ENCODE measurements at places on chromosomes 11 and 22. TPM values are rescaled to one million over a fixed set of nuclear protein-coding genes. Genes with fewer than 3 reads are reported as not detected.

DNA sequence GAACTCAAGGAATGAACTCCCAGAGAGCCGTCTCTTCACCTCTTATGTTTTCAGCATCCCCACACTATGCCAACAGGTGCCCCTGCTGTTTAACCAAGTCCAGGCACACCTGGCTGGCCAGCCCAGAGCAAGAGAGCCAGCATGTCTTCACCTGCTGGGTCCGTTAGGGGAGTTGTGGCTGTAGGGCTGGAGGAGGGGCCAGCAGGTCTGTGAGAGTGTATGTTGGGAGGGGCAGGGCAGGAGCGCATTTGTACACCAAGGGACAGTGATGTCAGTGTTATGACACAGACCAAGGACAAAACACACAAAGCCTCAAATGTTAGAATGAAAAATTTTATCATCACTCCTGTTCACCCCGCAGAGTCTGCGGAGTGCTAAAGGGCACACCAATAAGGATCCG lies 5.8 kb downstream of the PATZ1 start:
- H3K4me1 ChIP-seq = peaks cover 62% of the 10 kb centered on the region
- no peaks in the 10 kb centered on the region for H3K27me3 ChIP-seq
- no peak overlapping the region for H3K27ac ChIP-seq
- peaks cover 28% of the 10 kb centered on the region for H3K36me3 ChIP-seq

SELENOM gene
- 0.49 TPM for total RNA-seq

MMP10 gene
- 0.33 TPM for total RNA-seq

GRCh38 chr22:37309211-37310074 lies 27.1 kb downstream of the CYTH4 start:
- peaks cover 76% of the 10 kb centered on the region for H3K36me3 ChIP-seq
- peak; percentile 90 for DNase-seq
- H3K4me1 ChIP-seq = peaks cover 92% of the 10 kb centered on the region
- H3K4me3 ChIP-seq = peak overlapping the region; percentile 51
- peak overlapping the region; percentile 100 for H3K27ac ChIP-seq
- no peaks in the 10 kb centered on the region for H3K27me3 ChIP-seq

SPTBN2 gene
- total RNA-seq = 0.52 TPM

- no peaks in the 10 kb centered on the region for H3K36me3 ChIP-seq
- no peak overlapping the region for H3K27ac ChIP-seq
- no peak overlapping the region for H3K4me3 ChIP-seq
Observed at GRCh38 chr11:123020968-123021367, 39.3 kb upstream of the BSX start.

EEF1G gene
- total RNA-seq = 1,201 TPM

- DNase-seq = peak; percentile 37
- H3K27me3 ChIP-seq = peaks cover 2% of the 10 kb centered on the region
- no peak overlapping the region for H3K4me3 ChIP-seq
Observed at GRCh38 chr11:130217133-130218031, 57.8 kb downstream of the ST14 start.

GRCh38 chr11:63521896-63522295 lies 14.7 kb upstream of the PLAAT4 start:
- H3K36me3 ChIP-seq = peaks cover 4% of the 10 kb centered on the region
- H3K27me3 ChIP-seq = no peaks in the 10 kb centered on the region
- H3K27ac ChIP-seq = no peak overlapping the region
- no peak for DNase-seq
- H3K4me3 ChIP-seq = no peak overlapping the region

- no peaks in the 10 kb centered on the region for H3K27me3 ChIP-seq
- H3K27ac ChIP-seq = no peak overlapping the region
- no peak for DNase-seq
- no peaks in the 10 kb centered on the region for H3K4me1 ChIP-seq
- no peaks in the 10 kb centered on the region for H3K36me3 ChIP-seq
Observed at GRCh38 chr11:102071497-102072472, 24.5 kb downstream of the CFAP300 start.

TEX12 gene
- not detected for total RNA-seq

DNA sequence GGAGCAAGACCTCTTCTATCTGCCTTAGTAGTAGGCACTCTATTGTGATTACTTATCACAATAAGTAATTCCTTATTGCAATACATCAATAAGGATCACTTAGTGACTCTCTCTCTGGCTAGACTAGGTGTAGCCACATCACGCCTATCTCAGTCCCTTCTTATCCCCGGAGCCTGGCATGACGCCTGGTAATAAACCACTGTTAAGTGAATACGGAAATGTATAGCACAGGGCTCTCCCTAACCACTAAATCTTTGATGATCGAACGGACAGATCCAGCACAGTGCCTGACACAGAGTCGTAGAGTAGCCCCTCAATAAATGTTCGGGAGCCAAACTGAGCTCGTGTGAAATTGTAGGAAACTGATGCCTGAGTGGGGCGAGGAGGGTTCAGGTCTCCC lies 143.3 kb downstream of the FBXO7 start:
- no peak overlapping the region for H3K27ac ChIP-seq
- H3K4me3 ChIP-seq = no peak overlapping the region
- H3K27me3 ChIP-seq = peaks cover 5% of the 10 kb centered on the region
- no peak for DNase-seq

DNA sequence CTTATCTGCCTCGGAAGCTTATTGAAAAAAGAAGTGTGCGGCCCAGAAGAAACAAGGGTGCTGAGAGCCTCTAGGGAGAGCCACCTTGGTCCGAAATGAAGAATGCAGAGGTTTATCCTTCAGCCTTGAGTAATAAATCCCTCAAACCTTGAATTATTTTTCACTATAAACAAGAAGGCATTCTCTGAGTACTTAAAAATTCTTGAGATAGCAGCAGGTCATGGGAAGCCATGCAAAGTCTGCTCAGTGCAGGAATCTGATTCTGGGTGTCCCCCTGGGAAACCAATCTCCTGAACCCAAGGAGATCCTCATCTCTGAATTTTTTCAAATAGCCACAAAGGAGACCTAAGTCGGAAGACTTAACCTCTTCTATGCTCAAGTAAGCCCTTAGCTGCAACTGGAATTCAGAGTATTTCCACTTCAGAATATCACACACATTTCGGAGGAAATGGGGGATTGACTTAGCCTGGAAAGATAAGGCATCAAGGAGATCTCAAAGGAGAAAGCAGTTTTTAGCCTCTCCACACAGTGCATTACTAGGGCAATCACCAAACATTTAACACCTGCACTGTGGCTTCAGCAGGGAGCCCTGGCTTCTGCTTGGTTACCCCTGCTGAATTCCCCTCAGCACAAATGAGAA lies 365.0 kb downstream of the ETS1 start:
- DNase-seq = no peak
- no peaks in the 10 kb centered on the region for H3K27me3 ChIP-seq
- H3K4me3 ChIP-seq = no peak overlapping the region

DNAJC24 gene
- total RNA-seq = 14.7 TPM

TUG1 gene
- total RNA-seq = 69.8 TPM

LRP5 gene
- total RNA-seq = 15.6 TPM

DNA sequence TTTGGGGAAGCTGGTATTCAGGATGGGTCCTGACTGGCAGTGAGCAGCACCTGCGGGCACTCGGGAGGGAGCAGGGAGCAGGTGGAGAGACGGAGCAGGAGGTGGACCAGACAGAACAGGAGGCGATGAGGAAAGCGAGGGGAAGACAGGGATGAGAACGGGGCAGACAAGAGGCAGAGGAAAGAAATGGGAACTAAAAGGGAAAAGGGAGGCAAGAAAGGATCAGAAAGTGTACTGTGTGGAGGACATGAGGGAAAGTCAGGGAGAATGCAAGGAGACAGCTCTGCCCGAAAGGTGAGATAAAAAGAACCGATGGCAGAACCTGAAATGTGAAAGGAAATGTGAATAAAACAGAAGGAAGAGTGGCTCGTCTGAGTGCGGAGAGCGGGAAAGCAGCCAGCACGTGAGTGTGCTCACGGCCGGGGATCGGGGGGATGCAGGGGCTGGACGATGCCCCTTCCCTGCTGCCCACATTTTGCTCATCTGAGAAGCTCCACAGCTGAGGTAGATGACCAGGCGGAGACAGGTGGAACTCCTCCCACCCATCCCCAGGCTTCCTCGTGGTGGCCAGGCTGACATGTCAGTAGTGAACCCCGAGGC lies 494.4 kb upstream of the B3GAT1 start:
- DNase-seq = no peak
- no peak overlapping the region for H3K4me3 ChIP-seq
- no peak overlapping the region for H3K27ac ChIP-seq
- no peaks in the 10 kb centered on the region for H3K4me1 ChIP-seq
- H3K27me3 ChIP-seq = no peaks in the 10 kb centered on the region

SMDT1 gene
- 60.4 TPM for total RNA-seq

- peaks cover 44% of the 10 kb centered on the region for H3K27me3 ChIP-seq
- H3K4me1 ChIP-seq = peaks cover 12% of the 10 kb centered on the region
- peak; percentile 82 for DNase-seq
- peak within 1 kb of the TSS; percentile 77 for H3K4me3 ChIP-seq
Observed at GRCh38 chr11:120210626-120211521, at the start of gene OAF. Gene OAF, plus strand, starts transcription at chr11:120211032. Its CDS starts 248 bp downstream, at chr11:120211280.

GRCh38 chr11:34566736-34567135 lies 53.1 kb upstream of the ELF5 start:
- H3K4me1 ChIP-seq = peaks cover 4% of the 10 kb centered on the region
- DNase-seq = no peak
- H3K36me3 ChIP-seq = no peaks in the 10 kb centered on the region
- no peak overlapping the region for H3K4me3 ChIP-seq
- peaks cover 53% of the 10 kb centered on the region for H3K27me3 ChIP-seq

- no peak overlapping the region for H3K27ac ChIP-seq
- no peaks in the 10 kb centered on the region for H3K36me3 ChIP-seq
- H3K27me3 ChIP-seq = no peaks in the 10 kb centered on the region
- DNase-seq = no peak
Observed at GRCh38 chr11:3105791-3106735, 48.8 kb upstream of the CARS1 start.

GRCh38 chr22:32511776-32512175 lies 37.2 kb downstream of the FBXO7 start:
- no peaks in the 10 kb centered on the region for H3K4me1 ChIP-seq
- H3K27ac ChIP-seq = no peak overlapping the region
- DNase-seq = no peak
- no peaks in the 10 kb centered on the region for H3K36me3 ChIP-seq
- H3K4me3 ChIP-seq = no peak overlapping the region
- no peaks in the 10 kb centered on the region for H3K27me3 ChIP-seq

ELMOD1 gene
- total RNA-seq = not detected

HMOX1 gene
- 0.88 TPM for total RNA-seq

DNA sequence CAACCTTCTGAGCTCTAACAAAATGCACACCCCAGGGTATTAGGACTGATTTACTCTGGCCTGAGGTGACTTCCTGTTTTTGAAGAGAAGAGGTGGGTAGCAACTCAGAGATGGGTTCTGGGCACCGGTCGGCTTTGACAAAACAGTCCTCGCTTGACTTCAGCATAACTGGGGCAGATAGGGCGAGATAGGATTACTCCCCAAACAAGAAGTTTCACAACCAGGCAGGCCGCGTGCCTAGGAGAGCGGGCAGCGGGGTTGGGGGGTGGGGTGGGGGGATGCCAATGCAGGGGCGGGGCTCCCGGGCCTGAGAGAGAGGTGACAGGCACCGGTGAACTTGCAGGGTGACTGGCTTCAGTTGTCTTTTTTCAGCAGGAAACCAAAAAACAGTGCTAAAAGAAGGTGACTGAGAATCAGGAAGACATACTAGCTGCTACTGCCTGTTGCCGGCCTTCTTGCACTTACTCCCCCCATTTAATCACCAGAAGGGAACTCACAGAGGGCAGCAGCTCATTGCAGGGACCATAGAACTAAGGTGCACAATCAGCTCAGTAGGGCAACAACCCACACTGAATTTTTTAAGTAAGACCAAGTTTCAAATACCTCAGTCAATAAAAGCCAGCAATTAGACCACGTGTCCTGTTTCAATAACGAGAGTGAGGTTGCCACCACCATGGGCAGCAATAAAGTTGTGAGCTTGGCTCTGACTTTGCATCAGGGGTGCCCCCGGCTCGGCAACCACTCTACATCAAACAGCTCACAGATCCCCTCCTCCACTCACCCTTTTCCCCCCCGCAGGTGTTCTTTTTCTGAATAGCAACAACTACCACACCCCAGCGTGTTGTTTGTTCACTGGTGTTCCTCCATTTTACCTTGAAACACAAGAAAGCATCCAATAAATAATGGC lies 37.2 kb upstream of the ETS1 start:
- peak; percentile 78 for DNase-seq
- no peaks in the 10 kb centered on the region for H3K36me3 ChIP-seq
- no peaks in the 10 kb centered on the region for H3K27me3 ChIP-seq
- peaks cover 75% of the 10 kb centered on the region for H3K4me1 ChIP-seq
- H3K4me3 ChIP-seq = peak overlapping the region; percentile 60

- H3K4me3 ChIP-seq = no peak overlapping the region
- H3K27me3 ChIP-seq = peaks cover 3% of the 10 kb centered on the region
- H3K4me1 ChIP-seq = no peaks in the 10 kb centered on the region
- DNase-seq = no peak
- no peak overlapping the region for H3K27ac ChIP-seq
- no peaks in the 10 kb centered on the region for H3K36me3 ChIP-seq
Observed at GRCh38 chr11:131464461-131464860, 94.0 kb downstream of the NTM start.

MUC5B gene
- not detected for total RNA-seq

DNA sequence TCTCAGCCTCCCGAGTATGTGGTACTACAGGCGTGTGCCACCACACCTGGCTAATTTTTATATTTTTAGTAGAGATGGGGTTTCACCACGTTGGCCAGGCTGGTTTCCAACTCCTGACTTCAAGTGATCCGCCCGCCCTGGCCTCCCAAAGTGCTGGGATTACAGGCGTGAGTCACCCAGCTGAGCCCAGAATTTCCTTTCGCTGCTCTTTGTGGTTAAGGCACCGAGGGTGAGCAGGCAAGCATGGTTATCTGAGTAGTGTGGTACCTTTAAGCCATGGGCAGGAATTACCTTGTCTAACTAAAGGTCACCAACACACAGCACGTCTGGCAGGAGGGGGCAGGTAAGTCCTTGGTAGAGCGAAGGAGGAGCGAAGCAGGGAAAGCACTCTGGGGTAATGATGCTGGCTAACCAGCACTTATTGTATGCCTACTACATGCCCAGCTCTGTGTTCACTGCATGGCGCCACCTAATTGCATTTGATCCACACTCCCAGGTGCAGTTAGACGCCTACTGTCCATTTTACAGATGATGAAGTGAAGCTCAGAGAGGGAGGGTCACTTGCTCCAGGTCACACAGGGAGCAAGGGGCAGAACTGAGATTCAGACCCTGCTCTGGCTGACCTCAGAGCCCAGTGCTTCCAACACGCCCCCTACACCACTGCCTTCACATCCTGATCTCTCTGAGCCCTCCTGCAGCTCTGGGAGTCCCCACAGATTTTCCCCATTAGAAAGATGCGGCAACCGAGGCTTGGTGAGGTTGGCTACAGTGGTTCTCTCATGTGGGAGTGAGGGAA lies 45.7 kb downstream of the TRIOBP start:
- H3K27me3 ChIP-seq = no peaks in the 10 kb centered on the region
- no peak overlapping the region for H3K4me3 ChIP-seq
- H3K36me3 ChIP-seq = peaks cover 5% of the 10 kb centered on the region
- H3K27ac ChIP-seq = no peak overlapping the region
- peaks cover 29% of the 10 kb centered on the region for H3K4me1 ChIP-seq
- DNase-seq = no peak

- H3K36me3 ChIP-seq = no peaks in the 10 kb centered on the region
- no peak for DNase-seq
- H3K27ac ChIP-seq = no peak overlapping the region
- no peak overlapping the region for H3K4me3 ChIP-seq
- H3K4me1 ChIP-seq = no peaks in the 10 kb centered on the region
- H3K27me3 ChIP-seq = peaks cover 43% of the 10 kb centered on the region
Observed at GRCh38 chr11:2247496-2247895, 22.9 kb downstream of the ASCL2 start.

TBC1D10A gene
- total RNA-seq = 48.1 TPM

SLC22A25 gene
- not detected for total RNA-seq
